ENCODE measurements at places on chromosomes 4 and X.
A peak's percentile ranks its signal among the peaks of the same experiment; 100 is the strongest.

DNA sequence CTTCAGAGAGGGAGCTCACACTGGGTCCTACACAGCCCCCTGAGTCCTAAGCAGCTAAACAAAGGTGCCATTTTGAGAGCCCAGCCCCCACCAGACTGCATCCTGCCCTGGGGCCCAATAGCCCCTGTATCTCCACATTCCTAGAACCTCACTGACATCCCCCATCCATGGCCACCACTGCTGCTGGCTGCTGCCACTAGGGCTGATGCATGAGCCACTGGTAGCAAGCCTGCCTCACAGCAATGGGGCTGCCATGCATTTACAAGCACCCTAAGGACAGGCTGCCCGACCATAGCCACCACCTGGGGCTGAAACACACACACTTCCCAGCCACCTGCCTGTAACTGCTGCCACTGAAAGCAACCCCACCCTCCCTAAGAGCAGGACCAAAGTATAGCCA is 26.5 kb upstream of the TRO start:
- no peak for DNase-seq

- DNase-seq, result no peak
Observed at GRCh38 chrX:153857348-153857903, 27.1 kb upstream of the PDZD4 start.

DNA sequence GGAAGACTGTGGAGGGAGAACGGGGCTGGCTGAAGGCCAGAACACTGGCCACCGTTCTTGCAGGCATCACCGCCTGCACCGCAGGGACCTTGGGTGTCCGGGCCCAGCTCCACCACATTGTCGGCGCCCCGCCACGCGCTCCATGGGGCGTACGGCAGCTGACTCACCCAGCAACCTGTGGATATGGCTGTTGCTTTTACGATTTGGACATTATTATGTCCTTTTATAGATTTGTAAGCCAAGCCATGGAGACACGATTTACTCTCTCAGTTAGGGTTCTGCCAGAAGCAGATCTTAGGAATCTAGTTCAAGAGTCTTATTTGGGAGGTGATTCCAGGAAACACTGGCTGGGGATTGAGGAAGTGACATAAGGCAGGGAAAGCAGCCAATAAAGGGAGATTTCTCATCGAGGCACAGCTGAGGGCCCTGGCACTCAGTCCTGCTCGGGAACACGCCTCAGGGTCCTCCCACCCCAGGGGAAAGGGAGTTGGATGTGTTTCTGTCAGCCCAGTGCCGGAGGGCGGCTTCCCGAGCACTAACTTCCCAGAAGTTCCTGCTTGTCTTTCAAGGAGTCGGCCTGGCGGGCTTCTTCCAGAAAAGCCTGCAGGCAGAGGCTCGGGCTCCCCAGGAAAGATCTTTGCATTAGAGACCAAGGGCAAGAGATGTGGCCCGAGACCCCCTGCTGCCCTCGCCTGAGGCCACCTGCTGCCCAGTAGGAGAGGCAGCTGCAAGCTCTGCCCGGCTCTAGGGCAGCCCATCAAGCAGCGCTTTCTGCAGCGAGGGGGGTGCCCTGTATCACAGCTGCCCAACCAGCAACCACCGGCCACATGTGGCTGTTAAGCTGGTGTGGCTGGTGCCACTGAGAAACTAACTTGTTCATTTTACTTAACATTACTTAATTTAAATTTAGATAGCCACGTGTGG is 52.9 kb downstream of the CRMP1 start:
- DNase-seq, result no peak

GRCh38 chr4:4593596-4594284 is 51.9 kb upstream of the STX18 start:
- no peak for DNase-seq

GRCh38 chrX:38664285-38664684 is 102.9 kb downstream of the TSPAN7 start:
- DNase-seq, result peak; percentile 30

GRCh38 chr4:82799006-82799881 is 648 bp upstream of the SCD5 start:
- DNase-seq, result peak; percentile 75

GRCh38 chr4:65515646-65516045 is 154.6 kb downstream of the EPHA5 start:
- no peak for DNase-seq
